Memory B cell (primary cell): ENCODE measurements at places on chromosomes 7 and 10.

GRCh38 chr10:125134916-125135770 is 25.2 kb downstream of the CTBP2 start:
- no peak for DNase-seq

DNA sequence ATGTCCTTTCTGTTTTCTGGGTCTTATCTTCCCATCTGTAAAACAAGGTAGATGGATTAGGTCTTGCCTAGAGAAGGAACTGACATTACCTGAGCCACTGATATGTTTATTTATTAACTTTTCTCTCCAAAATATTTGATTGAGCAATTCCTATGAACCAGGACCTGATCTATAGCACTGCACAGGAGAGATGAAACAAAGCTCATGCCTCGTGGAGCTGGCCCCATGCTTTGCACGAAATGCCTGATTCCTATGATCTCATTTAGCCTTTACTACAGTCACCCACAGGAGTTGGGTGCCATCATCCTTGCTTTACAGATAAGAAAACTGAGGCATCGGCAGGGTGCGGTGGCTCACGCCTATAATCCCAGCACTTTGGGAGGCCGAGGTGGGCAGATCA is 48.2 kb upstream of the ZMIZ1 start:
- DNase-seq: no peak

DNA sequence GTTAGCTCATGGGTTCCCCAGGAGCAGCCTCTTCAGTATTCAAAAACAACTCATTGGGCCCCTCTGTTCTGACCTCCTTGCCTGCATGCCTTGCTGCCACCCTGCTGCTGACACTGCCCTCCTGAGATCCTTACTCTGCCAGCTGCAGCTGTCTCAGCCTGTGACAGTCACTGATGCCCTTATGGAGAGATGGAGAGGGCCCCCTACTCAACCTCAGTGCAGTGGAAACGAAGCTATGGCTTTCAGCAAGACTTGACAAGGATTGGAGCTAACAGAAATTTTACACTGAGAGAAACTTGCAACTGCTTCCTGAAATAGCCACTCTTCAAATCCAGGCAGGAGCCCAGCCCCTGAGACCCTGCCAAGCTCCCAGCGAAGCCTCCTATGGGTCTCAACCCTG is 678.3 kb upstream of the C7orf33 start:
- DNase-seq: no peak

GRCh38 chr7:78224923-78225322 is 426.4 kb downstream of the PHTF2 start:
- no peak for DNase-seq

- DNase-seq: no peak
Observed at GRCh38 chr7:114107522-114107921, 188.7 kb upstream of the PPP1R3A start.

- DNase-seq: no peak
Observed at GRCh38 chr7:32092346-32092745, 22.1 kb upstream of the PDE1C start.

- no peak for DNase-seq
Observed at GRCh38 chr7:131557652-131558385, 1.4 kb upstream of the PODXL start.

GRCh38 chr10:104447331-104447730 is 93.7 kb downstream of the CFAP58 start:
- DNase-seq: no peak

- no peak for DNase-seq
Observed at GRCh38 chr7:144391823-144392255, 11.7 kb downstream of the NOBOX start.

GRCh38 chr7:87083865-87084519 is 24.5 kb upstream of the ELAPOR2 start:
- no peak for DNase-seq

DNA sequence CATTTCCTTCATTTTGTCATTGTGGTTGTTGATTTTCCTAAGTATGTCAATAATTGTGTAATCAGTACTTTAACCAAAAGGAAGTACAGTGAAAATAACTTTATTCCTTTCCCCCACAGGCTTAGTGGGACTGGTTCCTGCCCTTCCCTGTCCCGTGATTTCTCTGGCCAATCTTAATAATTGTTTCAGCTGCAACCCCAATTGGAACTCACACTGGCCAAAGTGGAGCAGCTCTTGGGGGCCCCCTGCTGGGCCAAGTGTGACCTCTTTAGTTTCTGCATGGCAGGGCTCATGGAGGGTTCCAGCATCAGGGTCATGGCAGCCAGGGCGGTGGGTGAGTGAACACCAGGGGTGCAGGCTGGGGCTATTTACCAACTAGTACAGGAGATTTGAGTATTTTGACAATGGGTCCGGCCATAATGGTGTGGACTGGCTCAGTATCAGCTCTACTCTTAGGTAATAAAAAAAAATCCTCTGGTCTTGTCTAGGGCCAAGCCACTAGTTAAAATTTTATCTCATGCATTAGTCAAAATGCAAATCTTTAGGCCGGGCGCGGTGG is 31.7 kb downstream of the CYCS start:
- peak; percentile 71 for DNase-seq

- DNase-seq: no peak
Observed at GRCh38 chr7:83451501-83452045, 197.4 kb downstream of the SEMA3E start.

- no peak for DNase-seq
Observed at GRCh38 chr10:95987685-95988426, 55.5 kb upstream of the CCNJ start.

DNA sequence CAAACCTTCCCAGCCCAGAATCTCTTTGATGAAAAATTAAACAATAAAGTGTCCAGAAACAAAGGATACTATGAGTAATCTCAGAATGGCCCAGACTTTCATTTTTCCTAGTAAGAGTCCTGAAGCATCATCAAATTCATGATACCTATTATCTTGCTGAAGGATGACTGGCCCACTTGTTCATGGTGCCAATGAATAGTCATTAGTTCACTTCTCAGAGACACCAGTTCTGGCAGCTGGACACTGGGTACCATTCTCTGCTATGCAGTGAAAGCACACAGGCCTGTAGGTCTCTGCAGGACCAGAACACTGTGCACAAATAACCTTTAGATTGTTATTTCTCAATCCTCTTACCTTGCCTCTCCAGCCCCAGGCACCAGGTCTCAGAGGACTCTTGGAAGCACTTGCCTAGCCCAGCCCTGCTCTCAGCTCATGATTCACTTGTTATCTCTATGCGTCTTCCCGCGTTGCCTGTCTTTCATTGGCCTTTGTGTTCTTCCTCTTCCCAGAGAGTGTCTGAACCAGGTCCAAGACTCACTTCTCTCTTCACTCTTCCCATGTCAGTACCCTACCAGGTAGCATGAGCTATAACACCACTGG is 98.1 kb upstream of the AGBL3 start:
- no peak for DNase-seq

GRCh38 chr7:151494298-151495284 is 25.1 kb downstream of the RHEB start:
- no peak for DNase-seq

- no peak for DNase-seq
Observed at GRCh38 chr7:102967798-102968197, 55.0 kb downstream of the LRRC17 start.

DNA sequence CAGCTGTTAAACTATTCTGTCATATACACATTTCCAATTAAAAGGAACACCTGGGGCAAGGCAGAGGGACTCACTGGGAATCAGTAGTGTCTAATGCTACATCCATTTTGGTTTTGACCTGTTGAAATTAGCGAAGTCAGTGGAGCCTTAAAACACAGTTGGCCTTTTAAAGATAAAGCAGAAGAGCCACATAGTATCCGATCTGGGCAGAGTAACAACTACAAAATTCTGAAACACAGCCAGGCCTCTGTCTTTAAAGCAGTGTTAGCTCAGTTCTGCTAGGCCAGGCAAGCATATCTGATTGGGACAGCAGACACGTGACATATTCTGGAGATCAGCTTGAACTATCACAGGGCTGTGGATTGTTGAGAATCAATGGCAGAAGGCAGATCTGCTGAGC is 117.5 kb upstream of the WNT16 start:
- DNase-seq: no peak

DNA sequence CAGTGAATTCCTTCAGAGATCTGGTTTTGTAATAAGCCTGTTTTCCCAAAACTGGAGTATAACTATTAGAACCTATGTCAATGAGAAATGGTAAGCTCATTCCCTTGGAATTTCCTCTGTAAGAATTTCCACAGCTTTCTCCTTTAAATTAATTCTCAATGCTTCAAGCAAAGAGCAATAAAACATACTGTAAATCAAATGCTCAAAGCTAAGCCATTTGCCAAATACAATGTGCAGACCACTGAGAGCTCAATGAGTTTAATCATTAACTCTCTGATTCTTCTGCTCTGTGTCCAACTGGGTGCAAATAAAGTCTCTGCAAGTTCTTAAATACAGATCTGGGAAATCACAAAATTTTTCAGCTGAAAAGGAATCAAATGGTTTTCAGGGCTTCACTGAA is 227.6 kb upstream of the IMMP2L start:
- no peak for DNase-seq

DNA sequence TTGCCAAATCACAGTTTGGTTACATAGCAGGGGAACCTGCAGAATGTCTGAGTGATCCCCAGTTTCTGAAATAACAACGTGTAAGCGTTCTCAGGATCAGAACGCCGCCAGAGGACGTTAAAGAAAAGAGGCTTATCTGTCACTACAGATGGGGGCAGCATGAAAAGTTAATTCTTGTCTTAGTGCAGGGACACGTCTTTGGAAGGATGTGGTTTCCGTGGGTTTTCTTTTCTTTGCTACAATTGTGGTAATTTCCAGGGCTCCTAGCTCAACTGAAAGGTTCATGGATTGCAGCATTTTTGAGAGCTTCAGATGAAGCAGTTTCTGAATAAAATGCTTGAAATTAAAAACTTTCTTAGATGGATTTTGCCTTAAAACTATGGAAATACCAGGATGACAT is 106.6 kb downstream of the PRKCQ start:
- no peak for DNase-seq

GRCh38 chr7:116324582-116324981 is 114.2 kb downstream of the TES start:
- no peak for DNase-seq

DNA sequence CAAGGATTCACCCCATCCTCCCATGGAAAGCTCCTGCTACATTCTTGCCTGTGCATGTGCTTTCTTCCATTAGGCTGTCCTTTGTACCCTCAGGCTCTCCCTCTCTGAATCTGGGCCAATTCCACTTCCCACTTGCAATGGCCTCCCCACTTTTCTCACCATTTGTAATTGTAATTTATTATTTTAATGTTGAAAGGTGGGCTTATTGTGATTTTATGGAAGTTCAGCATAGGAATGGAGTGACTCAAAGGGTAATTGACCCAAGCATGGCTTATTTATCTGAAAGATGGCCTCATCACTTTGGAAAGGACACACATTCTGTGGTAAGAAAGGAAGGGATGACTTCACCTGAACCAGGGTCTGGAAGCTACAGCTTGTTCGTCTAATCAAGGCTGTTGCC is 46.9 kb upstream of the ORC5 start:
- DNase-seq: no peak

DNA sequence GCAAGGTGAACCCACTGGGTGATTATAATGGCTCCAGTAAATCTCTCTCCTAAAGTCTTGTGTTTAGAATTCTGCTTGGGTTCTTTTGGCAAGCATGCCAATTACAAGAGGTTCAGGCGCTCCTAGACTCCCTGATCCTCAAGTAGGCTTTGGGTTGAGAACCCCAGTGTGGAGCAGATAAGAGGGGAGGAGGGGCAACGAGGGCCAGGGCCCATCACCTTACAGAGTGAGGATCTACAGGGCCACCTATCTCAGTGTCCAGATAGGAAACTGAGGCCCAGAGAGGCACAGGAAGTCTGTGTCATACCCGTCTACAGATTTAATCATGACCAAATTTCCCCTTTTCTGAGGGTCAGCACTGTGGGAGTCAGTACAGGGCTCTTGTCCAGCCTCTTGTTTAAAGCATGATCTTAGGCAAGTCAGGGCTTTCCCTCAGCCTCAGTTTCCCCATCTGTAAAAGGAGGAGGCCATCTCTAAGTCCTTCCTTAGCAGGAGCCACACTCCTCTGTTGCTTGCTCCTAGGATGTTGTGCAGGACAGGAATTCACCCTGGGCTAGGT is 4.4 kb downstream of the TACR2 start:
- DNase-seq: no peak

DNA sequence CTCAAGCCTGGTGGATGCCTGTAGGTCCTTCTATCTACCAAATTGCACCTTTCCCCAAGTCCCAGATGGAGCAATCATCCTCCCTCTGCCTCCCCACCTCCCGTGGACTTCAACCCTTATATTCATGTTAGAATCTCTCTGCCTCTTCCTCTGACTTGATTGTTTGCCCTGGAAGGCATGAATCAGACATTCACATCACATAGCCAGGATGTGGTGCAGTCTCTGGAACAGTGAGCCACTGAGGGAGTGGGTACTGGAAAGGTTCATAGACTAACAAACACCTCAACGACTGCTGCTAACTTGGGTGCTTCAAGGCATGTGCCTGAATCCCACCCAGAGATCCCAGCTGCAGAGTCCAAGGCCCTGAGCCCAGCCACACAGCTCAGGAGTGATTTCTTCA is 494.0 kb downstream of the TNS3 start:
- DNase-seq: no peak
